CD8-positive, alpha-beta memory T cell (primary cell): ENCODE measurements at places on chromosomes 7 and 10.

DNA sequence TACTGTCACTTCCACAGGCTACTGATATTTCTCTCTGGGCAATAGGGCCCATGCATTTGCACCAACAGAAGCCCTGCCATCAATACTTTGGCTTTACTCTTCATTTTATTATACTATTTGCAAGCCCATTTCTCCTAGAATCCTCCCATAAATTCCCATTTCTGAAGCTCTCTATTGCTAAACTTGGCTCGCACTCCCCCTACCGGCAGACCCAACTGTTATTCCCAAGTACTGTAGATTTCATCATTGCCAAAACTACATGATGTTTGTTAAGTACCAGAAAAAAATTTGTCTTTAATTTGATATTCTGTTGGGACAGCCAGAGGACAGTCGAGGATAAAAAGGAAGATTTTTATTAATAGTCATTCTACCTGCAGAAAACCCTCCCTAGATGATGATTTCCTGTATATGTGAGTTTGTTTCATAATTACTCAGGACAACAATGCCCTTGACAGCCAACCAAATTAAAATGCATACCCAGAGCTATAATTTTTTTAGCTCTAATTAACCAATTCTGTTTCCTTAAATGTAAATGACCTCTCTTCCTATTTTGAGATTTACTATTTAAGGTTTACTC lies 298.6 kb downstream of the REEP3 start:
- no peak for DNase-seq

DNA sequence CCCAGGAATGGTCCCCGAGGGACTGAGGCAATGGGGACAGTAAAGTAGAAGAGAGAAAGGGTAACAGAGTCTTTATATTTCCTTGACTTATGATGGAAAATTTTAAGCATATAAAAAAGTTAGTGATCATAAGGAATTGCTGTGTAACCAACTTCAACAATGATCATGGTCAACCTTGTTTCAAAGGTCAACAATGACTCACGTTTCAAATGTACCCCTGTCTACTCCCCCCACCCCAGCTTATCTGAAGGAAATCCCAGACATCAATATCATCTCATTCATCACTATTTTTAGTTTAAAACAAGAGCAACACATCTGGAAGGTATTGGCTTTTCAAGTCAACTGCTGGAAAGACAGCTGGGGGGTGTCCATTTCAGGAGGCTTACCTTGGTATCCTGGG lies 92.9 kb downstream of the SMURF1 start:
- DNase-seq, result no peak

DNA sequence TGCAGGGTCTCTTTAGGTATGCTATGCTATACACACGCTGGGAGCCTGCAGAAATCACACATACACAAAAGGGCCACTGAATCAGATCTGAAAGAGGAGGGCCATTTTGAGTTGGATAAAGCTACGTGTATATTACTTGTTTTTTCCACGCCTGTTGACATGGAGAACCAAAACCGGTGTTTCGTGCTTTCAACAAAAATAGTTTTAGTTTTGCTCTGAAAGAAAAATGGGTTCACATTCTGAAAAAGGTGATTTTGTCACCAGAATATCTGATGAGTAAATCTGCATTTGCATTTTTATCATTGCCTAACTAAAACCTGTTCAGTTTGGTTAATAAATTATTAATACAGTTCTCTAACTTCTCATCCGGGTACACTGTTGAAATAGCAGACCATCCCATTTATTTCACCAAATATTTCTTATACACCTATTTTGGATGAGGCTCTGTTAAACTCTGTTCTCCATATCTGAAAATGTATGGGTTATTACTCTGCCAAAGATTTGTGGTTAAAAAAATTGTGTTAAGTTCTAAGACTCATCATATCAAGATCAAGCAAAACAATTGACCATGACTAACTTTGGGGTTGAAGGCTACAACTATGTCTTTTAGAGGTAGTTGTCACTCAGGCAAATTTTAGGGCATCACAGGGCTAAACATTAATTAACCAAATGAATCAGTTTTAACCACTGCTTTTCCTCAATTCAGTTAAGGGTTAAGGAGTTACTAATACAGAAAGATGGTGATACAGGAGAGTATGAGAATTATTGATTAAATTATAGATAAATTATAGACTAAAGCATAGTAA lies 101.2 kb upstream of the RPA3 start:
- DNase-seq, result no peak

- no peak for DNase-seq
Measured at GRCh38 chr7:145434811-145435210, 599.0 kb upstream of the TPK1 start.

GRCh38 chr10:88471899-88472298 lies 111.2 kb downstream of the RNLS start:
- no peak for DNase-seq

GRCh38 chr7:81159402-81159801 lies 240.6 kb upstream of the SEMA3C start:
- no peak for DNase-seq

GRCh38 chr10:84392181-84392580 lies 63.8 kb downstream of the CCSER2 start:
- DNase-seq, result no peak

DNA sequence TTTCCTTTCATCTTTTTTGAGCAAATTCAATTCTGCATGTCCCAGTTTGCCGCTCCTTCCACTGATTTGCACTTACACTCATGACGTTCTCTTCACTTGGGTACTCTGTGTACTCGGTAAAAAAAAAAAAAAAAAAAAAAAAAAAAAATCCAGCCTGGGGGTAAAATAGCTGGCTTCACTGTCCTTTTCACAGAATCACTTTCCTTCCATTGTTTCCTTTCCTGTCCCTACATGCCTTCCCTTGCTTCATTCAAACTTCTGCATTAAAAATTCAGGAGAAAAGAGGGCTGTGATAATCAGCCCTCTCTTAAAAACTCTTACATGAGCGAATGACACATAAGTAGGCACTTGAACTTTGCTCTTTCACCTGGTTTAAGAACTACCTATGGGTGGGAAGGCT lies 8.7 kb downstream of the ANKRD1 start:
- DNase-seq, result no peak

GRCh38 chr7:138661069-138661635 lies 40.0 kb downstream of the SVOPL start:
- DNase-seq, result no peak

- DNase-seq, result peak; percentile 88
Measured at GRCh38 chr7:150755473-150756099, 18.4 kb downstream of the GIMAP5 start.

- DNase-seq, result no peak
Measured at GRCh38 chr7:1911571-1911970, 241.5 kb downstream of the ELFN1 start.

- DNase-seq, result no peak
Measured at GRCh38 chr10:37379991-37380390, 254.6 kb downstream of the ANKRD30A start.

- DNase-seq, result peak; percentile 53
Measured at GRCh38 chr10:14601872-14602725, 172.6 kb downstream of the FAM107B start.

DNA sequence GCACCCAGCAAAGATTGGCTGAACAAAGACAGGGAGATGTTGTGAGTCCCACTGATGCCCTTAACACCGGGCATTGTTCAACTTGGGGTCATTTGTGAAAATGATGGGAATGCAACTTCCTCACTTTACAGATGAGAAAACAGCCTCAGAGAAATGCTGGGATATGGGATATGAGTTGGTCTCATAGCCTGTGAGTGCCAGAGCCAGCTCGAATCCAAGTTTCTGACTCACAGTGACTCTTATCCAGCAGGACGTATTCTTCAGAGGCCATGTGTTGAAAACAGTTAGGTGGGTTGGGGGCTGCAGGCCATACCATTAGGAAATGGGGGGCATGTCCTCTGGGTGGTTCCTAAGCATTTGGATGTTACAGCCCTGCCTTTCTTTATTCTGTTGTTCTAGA lies 45.2 kb downstream of the KIAA1217 start:
- DNase-seq, result no peak

DNA sequence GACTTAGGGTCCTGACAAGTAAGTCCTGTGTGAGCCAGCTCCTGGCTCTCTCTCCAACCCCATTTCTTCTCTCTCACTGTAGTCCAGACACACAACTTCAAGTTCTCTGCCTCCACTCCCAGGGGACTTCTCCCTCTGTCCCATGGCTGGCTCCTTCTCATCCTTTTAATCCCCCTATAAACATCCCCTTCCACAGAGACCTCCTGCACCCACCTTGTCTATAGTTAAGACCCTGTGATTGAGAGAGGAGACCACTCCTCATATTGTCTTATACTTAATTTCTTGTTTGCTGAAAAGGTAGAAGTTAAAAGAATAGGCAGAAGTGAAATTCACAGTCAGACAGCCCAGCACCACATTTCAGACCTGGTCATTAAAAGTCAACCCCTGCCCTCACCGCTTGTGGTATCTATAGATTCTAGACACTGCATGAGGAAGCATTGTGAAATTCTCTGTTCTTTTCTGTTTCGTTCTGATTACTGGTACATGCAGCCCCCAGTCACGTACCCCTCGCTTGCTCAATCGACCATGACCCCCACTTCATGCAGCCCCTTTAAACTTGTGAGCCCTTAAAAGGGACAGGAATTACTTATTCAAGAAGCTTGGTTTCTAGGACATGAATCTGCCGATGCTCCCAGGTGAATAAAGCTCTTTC lies 125.6 kb upstream of the FRMD4A start:
- DNase-seq, result no peak

DNA sequence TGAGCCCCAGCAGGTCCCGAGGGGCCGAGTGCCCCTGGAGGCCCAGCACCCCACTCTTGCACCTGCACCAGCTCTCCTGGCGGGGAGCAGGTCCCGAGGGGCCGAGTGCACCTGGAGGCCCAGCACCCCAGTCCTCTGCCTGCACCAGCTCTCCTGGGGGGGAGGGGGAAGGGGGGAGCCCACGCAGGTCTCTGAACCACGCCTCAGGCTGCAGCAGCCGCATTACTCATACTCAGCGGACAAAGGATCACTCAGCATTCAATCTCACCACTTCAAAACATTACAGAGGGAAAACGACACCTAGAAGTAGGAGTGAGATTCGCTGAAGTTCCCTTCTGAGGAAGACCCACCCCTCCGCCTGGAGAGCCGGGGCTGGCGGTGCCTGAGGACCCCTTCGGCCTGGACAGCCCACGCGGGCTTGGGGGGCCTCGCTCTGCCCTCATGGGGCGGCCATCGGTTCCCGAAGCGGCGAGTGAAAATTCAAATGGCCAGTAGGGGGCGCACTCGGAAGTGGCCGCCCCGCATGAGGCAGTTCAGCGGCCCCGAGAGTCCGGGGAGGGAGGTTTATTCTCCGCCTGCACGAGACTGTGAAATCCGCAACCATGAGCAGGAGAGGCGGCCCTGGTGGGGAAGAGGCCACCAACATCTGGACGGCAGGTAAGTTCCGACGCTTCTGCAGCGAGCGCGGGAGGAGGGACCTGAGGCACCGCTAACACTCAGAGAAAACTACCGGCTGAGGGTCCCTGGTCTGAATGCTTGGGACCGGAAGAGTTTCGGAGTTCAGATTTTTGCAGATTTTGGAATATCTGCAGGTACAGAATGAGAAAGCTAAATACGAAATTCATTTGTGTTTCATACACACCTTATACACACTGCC lies 1.1 kb upstream of the GPER1 start:
- DNase-seq, result peak; percentile 78

GRCh38 chr10:35545878-35546590 lies 59.1 kb upstream of the GJD4 start:
- no peak for DNase-seq

DNA sequence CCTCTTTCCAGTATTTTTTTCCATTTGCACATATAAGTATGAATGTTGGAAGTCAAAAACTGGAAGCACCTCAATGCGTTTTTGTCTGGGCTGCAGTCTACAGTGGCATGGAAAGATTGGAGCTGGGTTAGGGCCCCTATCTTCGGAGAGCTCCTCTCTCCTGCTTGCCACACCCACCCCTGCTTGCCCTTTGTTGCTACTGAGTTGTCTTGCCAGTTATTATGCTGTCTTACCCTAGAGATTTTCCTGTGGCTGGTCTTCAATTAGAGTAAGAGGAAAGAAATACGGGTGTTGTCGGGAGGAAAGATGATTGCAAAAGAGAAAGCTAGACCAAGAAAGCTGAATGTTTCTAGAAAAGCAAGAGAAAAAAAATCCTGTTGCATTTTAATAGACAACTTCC lies 228.9 kb upstream of the CELF2 start:
- no peak for DNase-seq

DNA sequence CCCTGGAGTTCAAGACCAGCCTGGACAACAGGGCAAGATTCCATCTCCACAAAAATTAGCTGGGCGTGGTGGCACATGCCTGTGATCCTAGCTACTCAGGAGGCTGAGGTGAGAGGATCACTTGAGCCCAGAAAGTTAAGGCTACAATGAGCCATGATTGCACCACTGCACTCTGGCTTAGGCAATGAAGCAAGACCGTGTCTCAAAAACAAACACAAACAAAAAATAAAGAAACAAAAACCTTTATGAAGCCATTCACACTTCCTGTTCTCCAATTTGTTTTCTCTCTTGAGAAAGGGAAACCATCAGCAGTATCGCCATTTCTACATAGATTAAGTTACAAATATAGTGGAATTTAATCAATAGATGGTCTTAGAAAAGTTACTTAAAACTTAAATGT lies 19.8 kb downstream of the YME1L1 start:
- DNase-seq, result no peak

- DNase-seq, result no peak
Measured at GRCh38 chr7:90594751-90595317, 1.3 kb upstream of the CDK14 start.

DNA sequence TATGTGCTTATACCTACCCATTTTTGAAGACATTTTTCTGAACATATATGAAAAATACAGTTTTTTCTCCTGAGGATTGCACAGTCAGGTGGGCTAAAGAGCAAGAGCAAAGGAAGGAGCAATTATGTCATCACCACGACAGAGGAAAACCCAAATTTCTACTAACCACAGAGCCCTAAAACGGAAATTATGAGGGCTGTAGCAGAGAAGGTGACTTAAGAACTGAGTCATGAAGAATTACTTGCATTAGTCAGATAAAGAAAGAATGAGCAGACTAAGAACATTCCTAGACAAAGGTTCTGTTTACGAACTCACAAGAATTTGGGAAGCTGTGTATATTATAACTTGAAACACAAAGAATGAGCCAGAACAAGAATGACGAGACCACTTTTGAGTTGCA lies 974.4 kb downstream of the NXPH1 start:
- DNase-seq, result no peak
